ENCODE measurements at places on chromosomes 2 and 18.

GRCh38 chr2:59888706-59889105 lies 664.7 kb downstream of the BCL11A start:
- DNase-seq, result no peak

DNA sequence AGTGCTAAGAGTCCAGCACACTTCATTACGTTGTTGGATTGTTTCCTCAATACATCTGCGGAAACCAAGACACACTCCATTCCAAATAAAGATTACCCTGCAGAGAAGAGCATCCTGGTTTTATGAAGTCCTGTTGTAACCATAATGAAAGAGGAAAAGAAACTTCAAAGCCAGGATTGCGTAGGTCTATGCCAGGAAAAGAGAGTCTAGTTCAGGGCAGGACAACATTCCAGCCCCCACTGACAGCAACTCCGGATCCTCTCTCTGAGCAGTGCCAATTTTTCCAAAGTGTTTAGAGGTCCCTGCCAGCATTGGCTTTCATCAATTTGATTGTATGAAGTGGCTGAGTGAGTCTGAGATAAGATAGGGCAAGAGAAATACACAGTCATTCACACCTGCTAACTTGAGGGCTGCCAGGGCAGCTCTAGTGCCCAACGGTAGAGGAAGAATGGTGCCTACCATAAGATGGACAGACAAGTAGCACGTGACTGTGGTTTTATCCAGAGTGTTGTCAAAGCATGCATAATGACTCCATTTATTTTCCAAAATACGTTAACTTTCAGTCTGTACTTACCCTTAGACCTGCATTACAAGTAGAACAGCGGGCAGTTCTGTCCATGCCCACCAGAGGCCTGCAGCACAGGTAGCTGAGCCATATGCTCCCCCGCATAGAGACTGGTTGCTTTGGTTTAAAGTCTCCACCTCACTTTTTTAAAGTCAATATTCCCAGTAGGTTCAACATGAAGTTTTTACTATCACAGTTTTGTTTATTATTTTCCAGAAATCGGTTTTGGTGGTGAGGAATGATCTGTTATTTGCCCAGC lies 23.7 kb downstream of the PIEZO2 start:
- DNase-seq, result no peak

DNA sequence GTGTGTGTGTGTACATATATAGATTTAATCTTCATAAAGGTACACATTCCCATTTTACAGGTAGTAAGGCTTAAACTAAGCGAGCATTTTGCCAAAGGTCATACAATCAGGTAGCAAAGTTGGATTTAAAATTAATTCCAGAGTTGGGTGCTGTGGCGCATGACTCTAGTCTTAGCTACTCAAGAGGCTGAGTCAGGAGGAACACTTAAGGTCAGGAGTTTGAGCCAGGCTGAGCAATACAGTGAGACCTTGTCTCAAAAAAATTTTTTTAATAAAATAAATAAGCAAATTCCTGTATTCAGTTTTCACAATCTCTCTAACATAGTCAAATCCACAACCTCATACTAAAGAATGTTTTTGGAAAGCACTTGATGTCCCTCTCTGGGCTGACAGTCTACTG lies 111.5 kb upstream of the LDLRAD4 start:
- DNase-seq, result no peak

GRCh38 chr2:239630618-239631286 lies 229.9 kb upstream of the HDAC4 start:
- DNase-seq, result no peak

DNA sequence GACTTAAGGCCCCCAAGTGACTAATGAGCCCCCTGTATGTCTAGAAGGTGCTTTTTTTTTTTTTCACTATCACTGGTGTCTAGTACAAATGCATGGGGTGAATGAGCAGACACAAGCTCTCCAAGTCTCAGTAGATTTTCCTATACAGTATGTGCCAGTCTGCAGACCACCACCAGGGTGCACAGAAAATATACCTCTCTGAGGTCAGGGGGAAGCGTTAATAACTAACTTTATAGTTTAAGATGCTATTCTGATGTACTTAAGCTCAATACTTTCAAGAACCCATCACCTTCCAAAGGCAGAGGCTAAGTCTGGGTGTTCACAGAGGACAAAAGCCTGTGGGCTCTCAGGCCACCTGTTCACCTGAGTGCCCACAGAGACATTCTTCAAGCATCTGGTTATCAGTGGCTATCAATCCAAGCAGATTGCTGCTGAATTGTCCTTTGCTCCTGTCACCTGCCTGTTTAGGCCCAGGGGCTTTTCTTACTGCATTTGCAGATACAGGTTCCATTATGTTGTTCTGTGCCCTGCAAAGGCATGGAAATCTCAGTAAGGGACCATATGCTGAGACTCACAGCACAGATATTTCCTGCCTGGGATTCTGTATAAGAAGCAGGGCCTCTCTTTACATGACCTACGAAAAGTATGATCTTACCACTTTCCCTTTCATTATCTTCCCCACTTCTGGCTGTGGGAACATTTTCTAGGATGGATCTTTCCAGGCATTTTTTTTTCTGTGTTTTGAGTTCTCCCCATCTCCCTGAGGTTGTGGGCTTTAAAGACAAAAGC lies 534.6 kb downstream of the TNS1 start:
- no peak for DNase-seq

DNA sequence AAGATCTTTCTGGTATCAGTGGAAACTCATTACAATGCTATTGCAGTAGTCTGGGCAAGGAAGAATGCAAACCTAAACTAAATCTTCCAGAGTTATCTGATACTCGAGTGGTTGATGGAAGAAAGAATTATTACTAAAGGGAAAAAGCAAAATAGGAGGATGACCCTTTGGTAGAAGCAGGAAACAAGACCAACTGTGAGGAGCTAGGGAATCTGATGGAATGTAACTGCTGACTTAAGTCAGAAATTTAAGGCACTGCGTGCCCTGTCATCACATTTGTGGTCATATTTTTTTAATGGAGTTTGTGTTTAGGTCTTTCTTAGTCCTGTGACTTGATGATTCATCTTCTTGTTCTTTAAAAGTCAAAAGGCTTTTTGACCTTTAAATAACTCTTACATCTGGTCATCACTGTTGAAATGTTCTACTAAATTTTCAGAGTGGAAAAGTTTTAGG lies 36.5 kb upstream of the ARMC9 start:
- DNase-seq, result peak; percentile 78

DNA sequence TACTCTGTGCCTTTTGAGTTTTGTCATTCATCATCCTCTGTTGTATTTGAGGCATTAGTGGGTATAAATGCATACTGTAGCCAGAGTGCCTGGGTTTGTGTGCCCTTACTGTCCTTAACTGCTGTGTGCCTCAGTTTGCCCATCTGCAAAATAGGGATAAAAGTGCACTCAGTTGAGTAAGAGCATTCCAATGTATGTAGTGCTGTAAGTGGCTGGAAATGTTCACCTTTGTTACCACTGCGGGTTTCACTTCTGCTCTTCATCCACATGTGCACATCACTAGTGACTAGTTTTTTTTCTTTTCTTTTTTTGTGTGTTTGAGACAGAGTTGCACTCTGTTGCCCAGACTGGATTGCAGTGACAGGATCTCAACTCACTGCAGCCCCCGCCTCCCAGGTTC lies 39.9 kb downstream of the PLEKHB2 start:
- DNase-seq, result no peak

DNA sequence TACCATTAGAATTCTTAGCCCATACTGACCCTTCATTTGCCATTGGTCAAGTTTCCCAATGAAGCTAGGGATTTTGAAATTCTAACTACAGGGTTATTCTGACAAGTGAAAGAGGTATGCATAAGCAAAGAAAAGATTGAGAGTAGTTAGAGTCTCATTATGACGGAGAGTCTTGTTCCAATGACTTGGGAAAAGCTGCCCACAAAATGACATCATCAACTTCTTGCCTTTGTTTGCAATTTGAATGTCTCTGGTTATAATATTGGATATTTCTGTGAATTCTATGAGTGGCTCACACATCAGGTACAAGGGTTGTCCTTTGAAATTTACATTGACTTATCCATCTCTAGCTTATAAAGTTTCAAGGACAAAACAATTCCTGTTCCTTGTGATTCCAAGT lies 772.2 kb downstream of the TRIB2 start:
- no peak for DNase-seq

DNA sequence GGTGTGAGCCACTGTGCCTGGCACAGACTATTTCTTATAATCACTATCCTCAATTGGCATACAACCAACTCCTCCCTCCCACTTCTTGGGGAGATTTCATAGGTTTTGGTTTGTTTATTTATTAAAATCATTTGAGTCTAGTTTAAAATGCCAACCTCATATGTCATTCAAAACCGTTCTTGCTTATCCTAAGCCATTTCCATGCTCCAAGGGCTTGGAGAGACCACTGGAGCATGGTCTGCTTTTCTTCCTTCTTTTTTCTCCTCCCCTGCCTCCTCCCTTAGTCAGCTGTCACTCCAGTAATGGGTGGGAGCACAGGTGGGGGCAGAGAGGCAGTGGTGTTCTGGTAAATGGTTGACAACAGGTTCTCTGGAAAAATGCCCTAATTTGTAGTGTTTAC lies 20.4 kb upstream of the KCNS3 start:
- DNase-seq, result no peak

DNA sequence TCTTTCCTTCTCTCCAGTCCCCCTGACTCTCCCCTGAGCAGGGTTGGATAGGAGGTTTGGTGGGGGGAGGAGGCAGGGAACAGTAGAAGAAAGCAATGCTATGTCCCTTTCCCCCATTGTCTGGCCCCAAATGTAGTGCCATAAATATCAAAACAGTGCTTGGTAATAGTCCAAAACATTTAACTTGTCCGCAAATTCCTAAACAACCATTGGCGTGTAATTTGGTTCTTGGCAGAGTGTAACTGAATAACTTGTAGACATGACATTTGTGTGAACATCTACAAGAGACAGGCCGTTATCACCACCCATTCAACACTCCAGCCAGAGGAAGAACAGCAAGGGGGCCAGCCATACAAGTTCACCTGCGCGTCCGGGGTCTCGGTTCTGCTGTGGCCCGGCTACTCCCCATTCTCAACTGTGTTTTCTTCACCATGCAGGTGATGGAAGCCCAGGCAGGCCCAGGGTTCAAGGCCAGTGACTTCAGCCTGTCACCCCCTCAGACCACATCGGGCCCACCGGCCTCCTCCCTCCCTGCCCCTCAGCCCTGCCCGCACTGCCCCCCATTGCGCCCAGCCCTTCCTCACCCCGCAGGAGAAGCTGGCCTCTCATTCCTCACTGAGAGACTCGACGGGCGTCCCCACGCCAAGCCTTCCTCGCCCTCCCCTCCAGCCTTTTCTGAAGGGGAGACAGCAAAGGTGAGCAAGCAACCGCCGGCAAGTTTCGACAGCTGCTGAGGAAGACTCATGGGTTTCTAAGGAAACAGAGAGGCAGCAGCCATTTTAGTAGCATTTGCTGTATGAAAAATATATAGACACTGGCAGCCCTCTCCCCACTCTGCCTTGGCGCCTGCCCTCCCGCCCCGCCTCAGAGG lies 699 bp upstream of the RAPGEF4 start:
- no peak for DNase-seq

GRCh38 chr2:47237375-47238334 lies 82.5 kb upstream of the STPG4 start:
- no peak for DNase-seq

- DNase-seq, result no peak
Observed at GRCh38 chr18:76538846-76539245, 43.8 kb upstream of the ZNF516 start.

- DNase-seq, result no peak
Observed at GRCh38 chr2:19360966-19361321, 2.5 kb upstream of the OSR1 start.

- DNase-seq, result no peak
Observed at GRCh38 chr2:181646415-181646987, 10.4 kb downstream of the CERKL start.

DNA sequence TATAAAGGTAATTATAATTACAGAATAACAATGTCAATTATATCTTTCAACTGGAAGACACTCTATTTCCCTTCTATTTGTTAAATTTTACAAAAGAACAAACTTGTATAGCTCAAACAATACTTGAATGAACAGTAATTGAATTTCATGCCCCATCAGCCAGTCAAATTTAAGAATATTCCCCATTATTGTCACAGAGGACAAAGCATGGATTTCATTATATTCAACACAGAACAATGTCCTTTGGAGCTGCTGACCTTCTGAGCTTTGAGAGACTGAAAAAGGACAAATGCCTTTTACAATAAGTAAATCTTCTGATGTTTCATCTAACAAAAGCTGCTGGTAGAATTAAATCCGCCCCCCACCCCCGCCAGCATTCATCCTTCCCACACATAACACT lies 187.5 kb upstream of the MC4R start:
- no peak for DNase-seq

DNA sequence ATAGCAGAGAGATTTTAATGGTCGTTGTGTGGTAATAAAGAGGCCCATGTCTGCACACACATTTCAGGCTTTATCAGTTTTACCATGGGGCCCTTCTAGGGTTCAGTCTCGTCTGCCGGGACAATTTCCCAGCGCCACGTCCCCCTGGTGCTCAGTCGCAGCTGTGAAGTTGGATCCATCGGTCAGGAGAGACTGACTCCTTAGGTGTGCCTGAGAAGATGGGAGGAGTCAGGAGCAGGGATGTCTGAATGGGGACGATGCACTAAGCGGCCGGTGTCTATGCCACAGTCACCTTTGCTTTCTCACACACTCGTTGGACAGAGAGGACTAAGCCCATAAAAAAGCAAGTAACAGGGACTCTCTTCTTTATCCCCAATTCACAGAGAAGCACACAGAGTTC lies 71.4 kb downstream of the TWIST2 start:
- no peak for DNase-seq

DNA sequence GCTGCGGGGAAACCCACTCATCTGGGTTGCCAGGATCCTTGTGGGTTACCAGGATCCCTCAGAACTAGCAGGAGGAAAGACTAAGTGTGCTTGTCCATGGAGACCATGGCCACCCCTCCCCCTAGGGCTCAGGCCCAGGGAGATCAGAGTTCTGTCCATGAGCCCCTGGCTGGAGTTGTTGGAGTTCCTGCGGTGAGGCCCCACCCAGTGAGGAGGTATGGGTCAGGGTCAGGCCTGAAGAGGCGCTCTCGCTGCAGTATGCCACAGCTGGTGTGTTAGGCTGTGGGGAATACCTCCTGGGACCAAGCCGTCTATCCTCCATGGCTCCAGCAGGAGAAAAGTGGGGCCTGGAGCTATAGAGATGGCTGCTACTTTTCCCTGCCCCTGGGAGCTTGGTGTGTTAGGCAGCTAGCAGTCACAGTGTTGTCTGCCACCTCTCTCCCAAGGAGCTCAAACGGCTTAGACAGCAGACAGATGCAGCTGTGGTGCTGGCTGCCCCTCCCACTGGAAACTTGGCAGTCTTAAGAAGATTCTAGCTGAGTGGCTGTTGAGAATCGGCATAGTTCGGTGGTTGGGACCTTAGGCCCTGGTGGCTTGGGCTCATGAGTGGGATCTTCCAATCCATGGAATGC lies 240.3 kb upstream of the CELF4 start:
- no peak for DNase-seq

DNA sequence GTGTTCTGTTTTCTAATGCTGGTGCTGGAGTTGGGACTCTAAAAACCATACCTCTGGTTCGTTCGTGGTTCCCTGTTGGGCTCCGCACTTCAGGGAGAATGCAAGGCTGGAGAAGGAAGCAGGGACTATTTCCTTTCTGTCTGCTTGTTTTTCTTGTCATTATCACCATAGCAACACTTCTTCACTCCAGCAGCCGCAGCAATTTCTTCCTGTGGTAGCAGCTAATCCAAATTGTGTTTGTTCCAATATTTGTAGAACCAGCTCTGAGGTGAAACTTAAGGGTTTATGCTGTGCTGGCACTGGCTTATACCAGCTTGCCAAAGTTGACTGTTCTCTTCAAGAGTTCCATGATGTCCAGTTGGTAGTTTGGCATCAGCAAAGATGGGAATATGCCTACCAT lies 301.4 kb upstream of the SYT4 start:
- no peak for DNase-seq

Measured in HS-27A (cell line).